ENCODE measurements at places on chromosomes 7 and 10. TPM values are rescaled to one million over a fixed set of nuclear protein-coding genes. Genes with fewer than 3 reads are reported as not detected.

DNA sequence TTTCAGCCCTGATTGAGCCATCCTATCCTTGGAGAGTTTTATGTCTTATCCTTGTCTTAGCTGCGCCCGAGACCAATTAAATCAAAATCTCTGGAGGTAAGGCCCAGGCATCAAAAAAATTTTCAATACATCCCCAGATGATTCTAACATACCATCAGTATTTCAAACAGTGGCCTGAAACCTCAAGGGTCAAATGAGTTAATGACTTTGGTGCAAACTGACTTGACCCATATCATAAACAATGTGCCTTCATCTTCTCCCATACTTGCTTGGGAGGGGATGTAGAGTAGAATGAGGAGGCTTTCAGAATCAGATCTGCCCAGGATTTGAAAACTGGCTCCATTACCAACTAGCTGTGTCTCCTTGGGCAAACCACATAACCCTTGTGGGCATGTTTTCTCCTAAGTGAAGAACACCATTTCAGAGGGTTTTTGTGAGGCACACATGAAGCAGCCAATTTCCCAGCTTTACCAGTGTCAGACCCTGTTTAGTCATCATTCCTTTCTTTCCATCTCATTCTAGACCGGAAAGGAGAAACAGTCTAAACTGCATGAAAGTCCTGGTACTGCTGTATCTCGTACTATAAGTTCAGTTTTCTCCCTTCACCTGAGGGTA is 35.7 kb upstream of the ATXN7L1 start:
- DNase-seq = no peak

DNA sequence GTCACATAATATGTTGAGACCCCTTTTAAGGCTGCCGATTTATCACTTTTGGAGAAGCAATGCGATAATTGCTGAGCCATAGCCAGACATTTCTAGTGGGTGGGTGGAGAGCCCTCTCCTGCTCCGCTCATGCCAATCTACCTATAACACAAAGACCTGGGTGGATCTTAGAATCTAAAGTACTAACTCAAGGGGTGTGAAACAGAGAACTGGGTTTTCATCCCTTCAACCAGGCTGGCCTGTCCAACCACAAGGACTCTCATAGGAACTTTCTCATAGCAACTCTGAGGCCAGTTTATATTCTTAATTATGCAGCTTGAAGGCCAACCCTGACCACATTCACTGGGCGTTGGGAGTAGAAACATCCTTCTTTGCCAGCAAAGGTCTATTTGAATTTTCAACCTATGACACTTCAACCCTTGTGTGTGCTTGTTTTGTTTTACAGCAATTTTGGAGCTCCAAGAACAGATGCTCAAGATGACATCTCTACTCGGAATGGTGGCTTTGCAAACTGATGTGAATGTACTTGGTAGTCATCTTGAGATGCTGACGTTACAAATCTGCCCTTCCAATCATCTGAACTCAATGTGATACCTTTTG is 1198.2 kb upstream of the AUTS2 start:
- no peak for DNase-seq

DNA sequence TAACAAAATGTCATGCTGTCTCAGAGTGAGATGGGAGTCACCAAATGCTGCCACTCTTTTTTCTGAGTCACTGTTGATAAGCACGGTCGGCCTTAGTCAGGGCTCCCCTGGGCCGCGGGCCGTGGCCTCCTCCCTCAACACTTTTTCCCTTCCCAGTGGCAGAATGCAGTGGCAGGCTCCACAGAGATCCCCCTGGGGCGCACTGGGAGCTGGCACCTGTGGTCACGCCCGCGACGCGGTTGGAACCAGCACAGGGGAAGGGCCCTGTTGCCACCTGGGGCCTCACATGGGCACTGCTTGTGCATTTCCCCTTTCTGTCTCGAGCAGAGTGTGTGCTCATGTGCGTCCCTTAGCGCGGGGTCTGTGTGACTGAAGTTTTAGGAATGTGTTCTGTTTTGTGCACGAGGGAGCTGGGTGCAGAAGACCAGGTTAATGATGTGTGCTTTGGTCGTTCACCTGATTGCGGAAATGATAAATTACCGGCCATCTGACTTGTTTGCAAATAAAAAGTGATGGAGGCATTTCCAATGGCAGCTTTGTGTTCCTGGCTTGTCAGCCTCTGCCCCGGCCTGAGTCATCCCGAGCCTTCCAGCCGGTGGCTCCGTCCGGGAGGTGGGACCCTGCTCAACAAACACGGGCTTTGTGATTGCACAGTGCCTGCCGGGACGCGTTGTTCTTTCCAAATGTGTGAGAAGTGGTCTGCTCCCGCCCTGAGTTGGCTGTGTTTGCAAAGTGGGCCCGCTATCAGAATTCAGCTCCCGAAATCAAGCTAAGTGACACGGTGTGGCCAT is 100.7 kb downstream of the NKX6-2 start:
- DNase-seq = peak; percentile 79

GRCh38 chr10:79182781-79183467 is 114.2 kb downstream of the ZMIZ1 start:
- peak; percentile 45 for DNase-seq

DNA sequence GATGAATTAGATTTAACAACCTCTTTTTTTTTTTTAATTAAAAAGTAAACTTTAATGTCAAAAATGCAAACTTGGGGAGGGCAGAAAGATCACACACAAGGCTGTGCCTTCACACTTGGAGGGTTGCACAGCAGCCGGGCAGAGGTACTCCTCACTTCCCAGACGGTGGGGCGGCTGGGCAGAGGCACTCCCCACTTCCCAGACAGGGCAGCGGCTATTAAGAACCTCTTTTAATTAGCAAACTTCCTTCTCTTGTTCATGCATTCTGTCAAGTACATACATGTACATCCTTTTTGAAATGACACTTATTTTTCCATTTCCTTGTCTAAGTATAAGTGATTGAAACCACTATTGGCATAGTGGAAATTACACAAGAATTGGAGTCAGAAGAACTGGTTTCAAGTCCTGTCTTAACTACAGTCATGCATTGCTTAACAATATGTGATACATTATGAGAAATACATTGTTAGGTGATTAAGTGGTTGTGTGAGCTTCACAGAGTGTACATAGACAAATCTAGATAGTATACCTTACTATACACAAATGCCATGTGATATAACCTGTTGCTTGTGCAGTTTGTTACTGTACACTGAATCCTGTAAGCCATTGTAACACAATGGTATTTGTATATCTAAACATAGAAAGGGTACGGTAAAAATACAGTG is 26.5 kb downstream of the BTRC start:
- DNase-seq = no peak

GRCh38 chr10:119543814-119544642 is 1.5 kb upstream of the RGS10 start:
- DNase-seq = peak; percentile 18

GRCh38 chr10:67770537-67770936 is 67.5 kb downstream of the DNAJC12 start:
- no peak for DNase-seq

DNA sequence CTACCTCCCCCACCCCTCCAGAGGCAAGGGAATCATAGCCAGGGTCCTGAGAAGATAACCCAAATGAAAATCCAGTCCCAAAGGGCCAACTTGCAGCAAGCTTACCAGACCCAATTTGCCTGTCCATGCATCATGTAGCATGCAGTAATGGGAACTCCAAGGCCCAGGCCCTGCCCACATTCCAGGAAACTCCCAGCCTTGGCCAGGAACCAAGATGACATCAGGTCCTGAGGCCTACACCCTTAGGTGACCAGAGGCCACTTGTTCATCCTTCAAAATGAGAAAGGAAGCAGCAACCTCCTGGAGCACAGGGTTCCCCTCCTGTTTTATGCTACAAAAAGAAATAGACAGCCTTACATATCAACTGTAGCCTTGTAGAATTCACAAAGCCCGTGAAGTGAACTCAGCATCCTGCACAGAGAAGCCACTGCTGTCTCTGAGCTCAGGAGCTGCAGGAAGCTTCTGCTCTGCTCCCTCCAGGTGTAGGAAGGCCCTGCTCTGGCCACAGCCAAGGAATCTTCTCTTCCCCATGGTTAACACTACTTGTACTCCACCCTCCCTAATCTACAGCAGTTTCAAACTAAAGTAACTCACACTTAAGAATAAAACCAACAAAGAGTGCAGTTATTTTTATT is 30.3 kb upstream of the GRB10 start:
- DNase-seq = peak; percentile 95

GRCh38 chr7:55409482-55410225 is 44.5 kb downstream of the LANCL2 start:
- no peak for DNase-seq

DNA sequence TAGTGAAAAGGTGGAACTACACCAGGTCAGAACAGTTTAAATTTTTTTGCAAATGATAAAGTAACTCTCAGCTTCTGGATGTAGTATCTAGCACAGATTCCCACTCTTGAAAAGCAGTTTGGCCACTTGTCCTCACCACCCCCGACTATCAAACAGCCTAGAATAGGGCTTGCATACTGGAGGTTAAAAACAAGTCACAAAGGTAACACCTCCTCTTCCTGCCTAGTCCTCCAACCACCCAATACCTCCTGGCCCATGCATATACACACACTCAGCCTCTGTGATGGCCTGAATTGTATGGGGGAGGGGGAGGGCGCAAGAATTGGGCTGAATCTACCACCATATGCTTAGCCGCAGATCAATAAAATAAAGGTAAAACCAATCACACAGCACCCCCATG is 5.7 kb downstream of the SKAP2 start:
- no peak for DNase-seq

DNA sequence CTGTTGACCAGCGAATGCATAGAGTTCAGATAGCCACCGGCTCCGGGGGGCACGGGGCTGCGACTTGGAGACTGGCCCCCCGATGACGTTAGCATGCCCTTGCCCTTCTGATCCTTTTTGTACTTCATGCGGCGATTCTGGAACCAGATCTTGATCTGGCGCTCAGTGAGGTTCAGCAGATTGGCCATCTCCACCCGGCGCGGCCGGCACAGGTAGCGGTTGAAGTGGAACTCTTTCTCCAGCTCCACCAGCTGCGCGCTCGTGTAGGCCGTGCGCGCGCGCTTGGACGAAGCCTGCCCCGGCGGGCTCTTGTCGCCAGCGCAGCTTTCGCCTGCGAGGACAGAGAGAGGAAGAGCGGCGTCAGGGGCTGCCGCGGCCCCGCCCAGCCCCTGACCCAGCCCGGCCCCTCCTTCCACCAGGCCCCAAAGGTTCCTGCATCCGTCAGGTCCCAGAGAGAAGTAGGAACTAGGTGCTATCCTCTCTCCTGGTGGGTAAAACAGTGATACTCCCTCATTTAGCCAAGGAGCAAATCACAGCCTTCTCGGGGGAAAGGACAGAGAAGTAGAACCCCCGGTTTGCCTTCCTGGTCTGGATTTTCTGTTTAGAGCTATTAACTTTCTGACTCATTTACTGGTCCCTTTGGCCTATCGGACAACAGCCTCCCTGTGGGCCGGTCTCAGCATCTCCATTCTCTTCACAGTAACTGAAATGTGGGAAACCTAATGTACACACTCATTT is 6.1 kb upstream of the HOXA2 start:
- peak; percentile 94 for DNase-seq

DNA sequence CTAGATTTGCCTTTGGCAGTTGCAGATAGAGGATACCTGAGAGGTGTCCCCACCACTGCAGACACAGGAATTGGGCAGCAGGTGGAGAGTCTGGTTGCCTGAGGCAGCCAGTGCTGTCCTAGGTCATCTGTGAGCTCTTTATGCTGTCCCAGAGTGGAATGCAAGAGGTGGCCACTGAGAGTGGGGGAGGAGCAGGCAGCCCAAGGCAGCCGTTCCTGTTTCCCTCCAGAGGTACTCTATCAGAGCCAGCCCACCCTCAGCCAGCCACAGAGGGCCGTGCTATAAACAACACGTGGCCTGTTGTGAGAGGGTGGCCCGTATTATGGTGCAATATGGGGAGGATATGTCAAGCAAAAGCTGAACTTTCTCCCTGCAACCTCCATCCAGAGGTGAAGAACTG is 8.5 kb downstream of the LRRC18 start:
- no peak for DNase-seq

- peak; percentile 71 for DNase-seq
Measured at GRCh38 chr7:97016381-97017191, 8.0 kb downstream of the DLX5 start.

- no peak for DNase-seq
Measured at GRCh38 chr10:120433141-120433540, 23.9 kb upstream of the PLPP4 start.

DNA sequence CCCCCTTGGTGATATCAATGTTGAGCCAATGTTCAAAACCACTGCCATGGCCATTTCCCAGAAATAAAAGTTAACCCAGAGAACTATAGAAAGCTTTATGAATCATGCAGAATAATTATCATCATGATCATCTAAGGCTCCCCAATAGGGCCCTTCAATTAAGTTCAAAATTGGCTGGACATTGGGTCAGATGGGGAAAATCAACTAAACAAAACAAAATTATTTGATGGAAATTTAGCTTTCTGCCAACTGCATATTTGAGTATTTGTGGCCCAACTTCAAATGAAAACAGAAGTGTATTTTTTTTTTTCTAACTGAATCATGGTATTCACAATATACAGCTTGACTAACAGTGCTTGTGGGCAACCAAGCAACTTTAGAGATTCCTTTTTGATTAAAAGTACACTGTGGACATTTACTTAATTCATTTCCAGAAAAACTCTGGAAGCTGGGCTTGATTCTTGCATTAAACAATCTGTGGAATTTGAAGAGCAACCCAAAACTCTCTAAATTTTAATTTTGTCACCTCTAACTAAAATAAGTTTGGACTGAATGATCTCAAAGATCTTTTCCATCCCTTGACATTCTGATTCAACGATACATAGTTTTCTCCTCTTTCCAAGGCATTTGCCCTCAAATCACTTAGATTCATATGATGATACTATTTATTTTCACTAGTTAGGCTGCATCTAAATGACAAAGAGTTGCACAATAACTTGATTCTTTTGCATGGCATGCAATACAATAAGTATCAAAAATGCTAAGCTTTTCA is 203.2 kb downstream of the AHR start:
- no peak for DNase-seq

DNA sequence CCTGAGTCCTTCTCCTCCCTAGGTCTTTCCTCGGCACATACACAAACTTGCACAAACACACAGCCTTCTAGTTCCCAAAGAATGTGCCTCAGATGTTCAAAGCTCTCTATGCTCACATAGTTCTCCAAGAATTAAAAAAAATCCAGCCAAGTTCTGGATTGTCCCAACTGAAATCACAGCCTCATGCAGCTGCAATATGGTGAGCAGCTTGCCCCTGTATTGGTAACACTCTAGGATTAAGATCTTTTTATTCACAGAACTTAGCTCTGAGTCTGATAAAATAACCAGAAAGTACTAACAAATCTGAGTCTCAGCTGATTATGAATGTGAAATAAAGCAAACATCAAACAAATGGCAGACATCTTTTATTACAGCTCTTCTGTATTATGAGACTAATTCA is 604.8 kb upstream of the PFKP start:
- DNase-seq = no peak

The GDF2 gene
- total RNA-seq = not detected

The TLX1 gene
- total RNA-seq = not detected

The OLAH gene
- total RNA-seq = not detected

Measured in Daoy (cell line).